NCI-H1694 treated with DMSO at 0.1 percent for 48 hours (cell line): ENCODE measurements at places on chromosomes 1 and 21.
A peak's percentile ranks its signal among the peaks of the same experiment; 100 is the strongest.

- no peak for DNase-seq
Measured at GRCh38 chr1:22763487-22764200, 53.0 kb downstream of the EPHB2 start.

DNA sequence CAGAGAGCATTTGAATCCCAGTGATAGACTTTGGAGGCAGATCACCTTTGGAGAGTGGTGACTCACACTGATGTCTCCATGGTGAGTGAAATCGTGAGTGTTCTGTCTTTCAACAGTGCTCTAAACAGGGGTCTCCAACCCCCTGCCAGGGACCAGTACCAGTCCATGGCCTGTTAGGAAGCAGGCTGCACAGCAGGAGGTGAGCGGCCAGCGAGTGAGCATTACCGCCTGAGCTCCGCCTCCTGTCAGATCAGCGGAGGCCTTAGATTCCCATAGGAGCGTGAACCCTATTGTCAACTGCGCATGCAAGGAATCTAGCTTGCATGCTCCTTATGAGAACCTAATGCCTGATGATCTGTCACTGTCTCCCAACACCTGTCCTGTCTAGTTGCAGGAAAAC, 61.8 kb upstream of the B3GALNT2 start:
- no peak for DNase-seq

DNA sequence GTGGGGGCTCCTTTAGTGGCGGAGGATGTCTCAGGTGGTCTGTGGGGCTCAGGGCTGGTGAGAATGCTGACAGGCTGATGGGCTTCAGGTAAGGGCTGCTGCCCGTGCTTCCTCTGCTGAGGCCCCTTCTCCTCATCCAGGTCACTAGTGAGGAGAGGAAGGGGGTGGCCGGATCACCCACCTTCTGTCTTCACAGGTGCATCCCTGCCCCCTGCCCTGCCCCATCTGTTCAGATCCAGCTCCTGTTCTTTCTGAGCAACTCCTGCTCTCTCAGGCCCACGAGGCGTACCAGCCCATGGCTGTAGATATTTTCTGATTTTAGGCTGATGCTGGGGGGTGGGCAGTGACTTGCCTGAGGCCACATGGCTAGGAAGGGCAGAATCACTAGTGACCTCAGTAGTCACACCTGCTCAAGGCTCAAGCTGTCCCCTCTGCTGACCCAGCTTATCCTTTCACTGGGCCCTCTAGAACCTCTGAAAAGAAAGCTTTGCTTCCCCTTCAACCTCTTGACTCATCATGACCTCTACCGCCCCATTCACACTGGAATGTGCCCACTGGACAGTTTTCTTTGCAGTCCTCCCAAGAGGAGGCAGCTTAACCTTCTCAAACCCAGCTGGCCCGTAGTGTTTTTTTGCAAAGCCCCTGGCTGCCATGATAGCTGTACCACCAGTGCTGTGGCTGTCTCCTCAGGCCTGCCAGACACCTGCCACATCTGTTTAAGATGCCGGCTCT, 14.8 kb downstream of the DCST2 start:
- DNase-seq = no peak

DNA sequence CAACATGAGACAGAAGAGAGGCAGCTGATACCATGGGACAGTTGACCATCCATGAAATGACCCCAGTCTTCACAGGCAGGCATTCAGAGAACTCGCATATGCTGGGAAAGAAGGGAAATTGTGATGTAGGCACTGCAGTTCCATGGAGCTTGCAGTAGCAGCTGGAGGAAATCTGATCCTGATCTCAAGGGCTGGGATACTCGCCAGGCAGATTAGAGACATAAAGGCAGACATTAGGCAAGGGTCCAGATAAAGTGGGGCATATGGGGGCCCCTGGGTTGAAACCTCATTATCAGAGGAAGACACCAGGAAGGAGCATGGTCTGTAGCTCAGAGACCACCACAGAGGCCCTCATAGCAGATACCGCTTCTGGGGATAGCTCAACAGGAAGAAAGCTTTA, 48.7 kb upstream of the TNR start:
- peak; percentile 24 for DNase-seq

GRCh38 chr1:100834777-100835660, 59.6 kb downstream of the EXTL2 start:
- peak; percentile 23 for DNase-seq

GRCh38 chr1:206025283-206025820, 1.7 kb upstream of the CTSE start:
- no peak for DNase-seq

GRCh38 chr21:27818847-27819246, 852.0 kb upstream of the ADAMTS5 start:
- DNase-seq = no peak

- DNase-seq = no peak
Measured at GRCh38 chr1:184941410-184941733, 32.9 kb downstream of the NIBAN1 start.

DNA sequence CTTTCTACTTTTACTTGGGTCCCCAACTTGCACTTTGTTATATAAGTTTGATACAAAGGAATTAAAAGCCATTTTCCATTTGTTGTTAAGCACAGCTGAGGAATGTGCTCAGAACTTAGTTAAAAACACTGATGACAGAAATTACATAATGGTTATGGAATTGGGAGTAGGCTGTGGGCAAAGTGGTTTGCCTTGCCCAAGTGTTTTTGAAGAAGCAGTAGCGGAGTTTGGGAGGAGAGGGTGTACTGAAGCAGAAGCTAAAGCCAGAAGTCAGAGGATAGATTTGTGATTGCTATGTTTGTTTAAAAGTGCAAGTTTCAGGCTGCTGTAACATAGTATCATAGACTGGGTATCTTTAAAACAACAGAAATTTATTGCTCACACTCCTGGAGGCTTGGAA, 391.8 kb downstream of the DUSP10 start:
- no peak for DNase-seq

- DNase-seq = no peak
Measured at GRCh38 chr1:121417325-121417923, 232.6 kb downstream of the SRGAP2C start.

DNA sequence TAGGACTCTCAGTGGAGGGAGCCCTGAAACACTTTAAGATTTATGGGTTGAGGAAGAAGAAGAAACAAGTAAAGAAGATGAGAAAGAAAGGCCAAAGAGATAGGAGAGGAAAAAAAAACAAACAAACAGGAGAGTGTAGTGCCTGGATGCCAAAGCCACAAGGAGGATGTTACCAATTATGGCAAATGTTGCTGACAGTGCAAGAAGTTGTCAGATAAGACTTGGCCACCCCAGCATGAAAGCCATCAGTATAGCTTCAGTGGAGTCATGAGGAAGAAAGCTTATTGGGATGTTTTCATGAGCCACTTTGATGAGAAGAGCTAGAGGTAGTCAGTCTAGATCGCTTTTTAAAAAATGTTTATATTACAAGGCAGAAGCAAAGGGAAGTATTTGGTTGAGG, 380.2 kb upstream of the ADGRL4 start:
- no peak for DNase-seq

GRCh38 chr1:212260557-212261355, 24.5 kb upstream of the PPP2R5A start:
- no peak for DNase-seq

GRCh38 chr1:211939876-211940468, 95.4 kb downstream of the INTS7 start:
- no peak for DNase-seq

- no peak for DNase-seq
Measured at GRCh38 chr21:30719401-30719800, 824 bp upstream of the KRTAP21-3 start.

GRCh38 chr1:202286622-202287097, 55.1 kb downstream of the UBE2T start:
- DNase-seq = no peak

DNA sequence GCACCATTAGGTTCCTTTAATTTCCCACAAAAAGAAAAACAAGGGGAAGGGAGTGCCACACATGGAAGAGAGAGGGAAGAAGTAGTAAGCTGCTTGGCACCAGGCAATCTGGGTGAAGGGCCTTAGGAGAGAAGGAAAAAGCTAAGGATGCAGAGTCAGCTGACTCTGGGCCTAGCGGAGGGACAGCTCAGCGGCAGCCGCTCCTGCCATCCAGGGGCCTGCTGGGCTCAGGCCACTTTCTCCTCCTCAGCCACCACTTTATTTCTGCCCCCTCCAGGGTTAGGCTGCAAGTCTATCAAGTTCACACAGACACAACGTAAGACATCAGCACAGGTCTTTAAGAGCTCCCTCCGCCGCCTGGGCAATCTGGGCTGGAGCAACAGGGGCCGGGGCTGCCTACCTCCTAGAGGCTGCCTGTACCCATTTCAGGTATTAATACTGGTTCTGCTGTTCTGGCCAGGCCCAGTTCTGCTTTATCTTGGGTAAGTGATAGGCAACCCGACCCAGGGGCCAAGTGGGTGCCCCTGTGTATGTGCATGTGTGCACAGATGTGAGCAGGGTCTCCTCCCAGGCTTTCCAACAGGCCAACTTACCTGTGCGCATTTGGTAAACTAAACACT, 53.6 kb downstream of the SLC45A1 start:
- no peak for DNase-seq

- DNase-seq = peak; percentile 47
Measured at GRCh38 chr1:151197863-151198253, 494 bp upstream of the PIP5K1A start.

GRCh38 chr1:56993475-56993874, 27.7 kb upstream of the C8B start:
- DNase-seq = no peak

GRCh38 chr1:52158218-52158617, 16.3 kb downstream of the ZFYVE9 start:
- no peak for DNase-seq

GRCh38 chr21:46181953-46182547, 2.2 kb downstream of the SPATC1L start:
- DNase-seq = no peak

- no peak for DNase-seq
Measured at GRCh38 chr21:45305836-45306235, 18.1 kb upstream of the POFUT2 start.

GRCh38 chr1:168466714-168467131, 77.1 kb downstream of the XCL2 start:
- DNase-seq = no peak

GRCh38 chr1:83626603-83627002, 372.3 kb downstream of the TTLL7 start:
- no peak for DNase-seq

GRCh38 chr1:177282976-177283375, 112.2 kb downstream of the BRINP2 start:
- no peak for DNase-seq

DNA sequence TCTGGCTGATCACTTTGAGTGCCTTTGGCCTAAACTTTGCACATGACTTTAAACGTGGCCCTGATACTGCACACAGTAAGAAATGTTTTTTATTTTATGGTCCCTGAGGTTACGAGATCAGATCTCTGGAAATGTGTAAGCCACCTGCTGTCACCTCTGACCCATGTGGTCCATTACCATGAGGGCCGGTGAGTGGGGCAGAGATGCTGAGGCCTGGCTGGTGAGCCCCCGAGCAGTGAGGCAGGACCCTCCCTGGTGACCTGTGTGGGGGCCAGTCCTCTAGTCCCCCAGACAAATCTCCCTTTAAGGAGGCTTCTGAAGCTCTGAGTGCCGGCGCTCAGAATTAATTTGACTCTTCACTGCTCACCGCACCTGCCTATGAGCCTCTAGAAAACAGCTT, 12.4 kb downstream of the TFF3 start:
- no peak for DNase-seq

- DNase-seq = no peak
Measured at GRCh38 chr1:110230381-110231199, 20.5 kb downstream of the KCNC4 start.

- no peak for DNase-seq
Measured at GRCh38 chr1:38992412-38993111, 1.5 kb downstream of the AKIRIN1 start.

GRCh38 chr1:209176866-209177430, 406.6 kb upstream of the CAMK1G start:
- DNase-seq = no peak

DNA sequence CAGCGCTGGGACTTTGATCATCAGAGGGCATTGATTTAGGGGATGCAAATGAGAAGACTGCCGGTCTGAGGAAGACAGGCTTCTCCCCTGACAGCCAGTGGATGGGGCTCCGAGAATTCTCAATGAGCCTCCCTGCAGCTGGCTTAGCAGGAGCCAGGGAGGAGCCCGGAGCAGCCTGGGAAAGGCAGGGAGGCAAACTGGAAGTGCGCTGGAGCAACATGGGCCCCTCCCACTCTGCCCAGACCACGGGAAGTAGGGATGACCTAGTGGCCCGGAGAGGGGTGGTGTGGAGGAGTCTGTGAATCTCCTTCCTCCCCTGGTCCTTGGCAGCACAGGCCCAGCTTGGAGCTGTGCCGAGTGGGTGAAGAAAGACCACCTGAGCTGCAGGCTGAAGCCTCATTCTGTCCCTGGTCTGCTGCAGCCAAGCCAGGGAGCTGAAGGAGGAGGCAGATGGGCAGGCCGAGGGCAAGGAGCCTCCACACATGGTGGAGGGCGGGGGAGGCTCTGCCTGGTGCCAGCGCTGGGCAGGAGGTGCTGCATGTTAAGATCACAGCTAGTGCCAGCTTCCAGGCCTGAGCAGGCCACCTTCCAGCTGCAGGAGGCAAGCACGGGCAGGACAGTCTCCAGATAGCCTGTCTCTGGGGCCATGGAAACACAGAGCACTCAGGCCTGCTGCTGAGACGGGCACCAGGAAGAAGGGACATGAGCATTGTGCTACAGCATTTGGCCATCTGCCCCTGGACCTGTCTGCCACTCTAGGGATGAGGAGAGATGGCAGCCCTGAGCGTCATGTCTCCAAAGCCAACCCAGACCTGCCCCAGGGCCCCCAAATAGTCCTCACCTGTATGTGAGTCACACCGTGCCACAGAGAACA, 12.2 kb upstream of the CLSTN1 start:
- DNase-seq = no peak

DNA sequence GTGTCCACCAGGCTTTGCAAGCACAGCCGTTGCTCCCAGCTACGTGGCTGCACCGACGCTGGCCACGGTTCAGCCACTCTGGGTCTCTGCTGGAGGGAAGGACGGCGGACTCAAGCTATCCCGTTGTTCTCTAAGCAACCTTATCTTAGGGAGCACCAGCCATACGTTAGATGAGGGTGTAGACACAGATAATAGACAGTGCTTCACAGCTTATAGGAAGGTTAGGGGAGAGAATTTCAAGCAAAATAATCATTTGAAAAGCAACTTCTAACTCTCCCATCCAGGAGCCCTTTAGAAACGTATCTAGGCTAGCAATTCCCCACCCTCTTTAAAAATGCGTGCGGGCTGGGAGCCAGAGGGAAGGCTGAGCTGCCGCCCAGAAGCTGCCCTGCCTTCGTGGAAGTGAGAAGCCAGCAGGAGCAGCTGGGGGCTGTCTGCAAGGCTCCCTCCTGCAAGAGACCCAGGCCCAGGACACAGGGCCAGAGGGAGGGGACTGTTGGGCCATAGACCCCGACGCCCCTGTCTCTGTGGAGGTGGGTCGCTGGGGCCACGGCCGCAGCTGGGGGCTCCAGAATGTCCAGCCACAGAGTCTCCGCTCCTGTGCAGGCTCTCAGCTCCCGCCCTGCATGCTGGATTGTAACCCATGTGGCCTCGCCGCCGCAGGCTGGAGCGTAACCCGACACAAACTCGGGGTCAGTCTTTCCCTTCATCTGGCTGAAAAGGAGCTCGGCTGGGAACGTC, 31.2 kb upstream of the COL6A2 start:
- DNase-seq = no peak

GRCh38 chr1:189834813-189835212, 642.9 kb downstream of the BRINP3 start:
- DNase-seq = no peak
